ENCODE measurements at places on chromosomes 16 and 17.
A peak's percentile ranks its signal among the peaks of the same experiment; 100 is the strongest.

GRCh38 chr16:80819988-80820387, 15.6 kb upstream of the CDYL2 start:
- no peak for DNase-seq

GRCh38 chr17:18251204-18251603, 7.3 kb downstream of the FLII start:
- no peak for DNase-seq

GRCh38 chr17:57874434-57875289, 24.8 kb upstream of the MRPS23 start:
- DNase-seq, result no peak

DNA sequence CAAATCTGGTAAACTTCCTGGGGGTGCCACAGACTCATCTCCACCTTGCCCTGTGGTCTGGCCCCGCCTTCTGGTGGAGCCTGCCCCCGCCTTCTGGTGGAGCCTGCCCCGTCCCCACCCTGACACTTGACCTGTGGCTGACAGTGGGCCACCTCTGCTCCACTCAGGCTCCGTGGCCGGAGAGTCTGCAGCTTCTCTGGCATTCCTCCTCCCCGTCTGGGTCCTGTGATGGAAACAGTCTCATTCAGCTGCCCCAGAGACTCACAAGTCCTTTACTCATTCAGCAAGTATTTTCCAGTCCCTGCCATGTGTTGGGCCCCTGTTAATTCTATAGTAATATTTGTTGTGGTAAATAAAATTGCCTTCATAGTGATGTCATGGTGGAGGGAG, 21.0 kb upstream of the G6PC1 start:
- DNase-seq, result no peak

GRCh38 chr17:53633856-53634255, 188.9 kb upstream of the KIF2B start:
- DNase-seq, result no peak

- DNase-seq, result peak; percentile 31
Measured at GRCh38 chr17:32586666-32587065, 99.9 kb downstream of the CDK5R1 start.

DNA sequence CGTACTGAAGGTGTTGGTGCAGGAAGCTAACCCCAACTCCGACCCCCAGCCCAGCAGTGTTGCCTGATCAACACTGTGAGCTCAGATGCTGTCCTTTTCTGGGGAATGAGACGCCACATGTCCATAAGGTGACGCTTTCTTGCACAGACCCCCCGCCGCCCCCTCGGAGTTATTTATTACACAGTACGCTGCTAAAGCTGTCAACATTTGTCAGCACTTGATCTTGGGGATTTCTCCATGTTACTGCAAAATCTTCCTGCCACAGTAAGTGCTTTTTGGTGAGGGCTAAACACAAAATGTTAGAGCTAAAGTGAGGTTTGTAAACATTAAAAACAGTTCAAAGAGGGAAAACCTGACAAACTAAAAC, 15.9 kb downstream of the CMTM3 start:
- no peak for DNase-seq

GRCh38 chr17:76260220-76260619, 4.9 kb upstream of the UBALD2 start:
- DNase-seq, result no peak

DNA sequence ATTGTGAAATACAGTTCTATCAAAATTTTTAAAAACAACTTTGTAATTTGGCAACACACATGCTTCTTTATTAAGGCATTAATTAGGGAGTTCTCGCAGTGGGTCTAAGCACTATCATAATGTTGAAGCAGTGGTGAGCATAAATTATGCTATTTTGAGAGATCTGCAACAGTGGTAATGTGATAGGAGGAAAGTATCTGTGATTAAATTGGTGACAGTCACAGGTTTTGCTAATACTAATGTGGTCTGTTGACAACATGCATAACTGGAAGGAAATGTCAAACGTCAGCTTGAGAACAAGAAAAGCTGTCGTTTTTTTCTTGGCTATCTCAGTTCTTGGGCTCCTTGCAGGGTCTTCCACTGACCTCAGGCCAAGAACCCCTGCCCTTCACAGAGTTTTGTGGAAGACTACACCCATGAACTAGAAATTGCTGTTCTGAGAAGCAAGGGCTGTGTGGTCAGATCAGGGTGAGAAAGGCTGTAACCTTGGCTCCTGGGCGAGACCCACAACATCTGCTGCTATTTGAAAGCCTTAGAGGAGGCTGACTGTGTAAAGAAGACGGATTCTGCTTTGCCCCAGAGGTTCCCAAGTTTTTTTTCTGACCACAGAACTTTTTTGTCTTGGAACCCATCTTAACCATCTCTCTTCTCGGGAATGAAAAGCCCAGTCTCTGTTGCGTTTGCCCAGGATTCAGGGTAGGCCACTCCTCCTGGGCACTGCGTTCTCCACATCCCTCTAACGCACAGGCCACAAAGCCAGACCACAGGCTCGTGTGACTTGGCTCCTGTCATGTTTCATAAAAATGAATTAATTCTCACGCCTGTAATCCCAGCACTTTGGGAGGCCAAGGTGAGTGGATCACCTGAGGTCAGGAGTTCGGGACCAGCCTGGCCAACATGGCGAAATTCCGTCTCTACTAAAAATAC, 13.9 kb downstream of the ATP2A1 start:
- no peak for DNase-seq

GRCh38 chr16:66207139-66207882, 159.2 kb upstream of the CDH5 start:
- DNase-seq, result no peak

GRCh38 chr17:51590071-51590656, 329.8 kb downstream of the UTP18 start:
- no peak for DNase-seq

DNA sequence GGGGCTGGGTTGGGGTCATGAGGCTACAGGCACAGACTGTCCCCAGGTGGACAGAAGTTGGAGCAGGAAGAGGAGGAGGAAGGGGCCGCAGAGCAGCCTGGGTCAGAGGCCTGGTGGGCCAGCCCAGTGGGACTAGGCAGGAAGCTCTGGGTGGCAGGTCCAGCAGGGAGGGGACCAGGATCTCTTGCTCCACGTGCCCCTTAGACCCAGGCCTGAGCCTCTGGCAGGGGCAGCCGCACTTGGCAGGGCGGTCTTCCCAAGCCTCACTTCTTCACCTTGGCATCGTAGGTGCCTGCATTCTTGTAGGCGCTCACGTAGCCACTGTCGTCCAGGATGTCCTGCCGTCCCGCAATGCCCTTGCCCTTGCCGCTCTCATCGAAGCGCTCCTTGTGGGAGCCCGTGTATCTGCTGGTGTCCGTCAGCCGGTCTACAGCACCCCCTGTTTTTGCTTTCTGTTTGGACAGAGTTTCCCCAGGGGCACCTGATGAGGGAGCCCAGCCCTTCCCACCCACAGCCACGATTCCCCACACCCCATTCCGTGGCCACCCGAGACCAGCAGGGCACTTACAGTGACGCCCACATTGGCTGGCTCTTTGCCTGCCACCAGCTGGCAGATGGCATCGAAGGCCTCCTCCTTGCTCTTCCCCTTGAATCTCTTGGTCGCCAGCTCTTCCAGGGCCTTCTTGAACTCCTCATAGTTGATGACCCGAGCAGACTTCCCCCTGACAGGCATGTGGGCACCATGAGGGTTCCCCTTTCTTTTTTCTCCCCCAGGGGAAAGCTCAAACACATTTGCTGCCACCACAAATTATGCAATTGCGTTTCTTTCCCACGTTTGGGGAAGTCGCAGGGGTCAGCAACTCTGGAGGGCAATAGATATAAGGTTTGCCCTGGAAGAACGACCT, 3.1 kb downstream of the TPPP3 start:
- DNase-seq, result no peak

Data from RWPE1 (cell line).